ENCODE measurements at places on chromosomes 5 and 9.

DNA sequence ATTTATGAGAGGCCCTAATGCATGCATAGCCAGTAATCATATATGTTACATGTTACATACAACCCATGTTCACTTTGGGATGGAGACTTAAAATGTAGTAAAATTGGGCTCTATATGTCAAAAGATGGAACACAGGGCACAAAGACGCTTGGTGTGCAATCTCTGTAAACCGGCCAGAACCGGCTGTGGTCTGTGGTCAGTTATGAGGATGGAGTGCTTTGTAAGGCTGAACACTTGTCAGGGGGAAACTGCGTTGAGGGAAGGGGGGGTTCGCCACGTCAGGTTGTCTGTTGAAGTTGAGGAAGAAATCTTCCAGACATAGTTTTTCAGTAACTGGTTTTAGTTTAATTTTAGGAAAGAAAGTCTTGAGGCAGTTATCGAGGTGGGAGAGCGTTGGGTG, 2.7 kb upstream of the CKMT2 start:
- no peak for DNase-seq

DNA sequence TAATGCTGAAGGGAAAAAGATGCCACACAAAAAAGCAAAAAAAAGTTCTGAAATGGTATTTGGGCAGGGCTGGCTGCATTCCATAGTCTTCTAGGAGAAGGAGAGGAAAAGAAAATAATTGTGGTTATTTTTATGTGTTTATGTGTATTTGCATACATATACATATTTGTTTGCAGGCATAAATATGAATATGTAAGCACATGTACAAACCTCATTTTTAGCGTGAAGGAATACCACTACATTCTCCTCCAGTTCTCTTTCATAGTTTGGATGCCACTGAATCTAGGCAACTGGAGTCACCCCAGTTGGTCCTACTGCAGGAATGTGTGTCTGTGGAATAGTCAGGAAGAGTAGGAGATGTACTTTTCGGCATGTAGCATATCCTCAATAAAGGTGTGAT, 181.1 kb downstream of the YTHDC2 start:
- DNase-seq = no peak

DNA sequence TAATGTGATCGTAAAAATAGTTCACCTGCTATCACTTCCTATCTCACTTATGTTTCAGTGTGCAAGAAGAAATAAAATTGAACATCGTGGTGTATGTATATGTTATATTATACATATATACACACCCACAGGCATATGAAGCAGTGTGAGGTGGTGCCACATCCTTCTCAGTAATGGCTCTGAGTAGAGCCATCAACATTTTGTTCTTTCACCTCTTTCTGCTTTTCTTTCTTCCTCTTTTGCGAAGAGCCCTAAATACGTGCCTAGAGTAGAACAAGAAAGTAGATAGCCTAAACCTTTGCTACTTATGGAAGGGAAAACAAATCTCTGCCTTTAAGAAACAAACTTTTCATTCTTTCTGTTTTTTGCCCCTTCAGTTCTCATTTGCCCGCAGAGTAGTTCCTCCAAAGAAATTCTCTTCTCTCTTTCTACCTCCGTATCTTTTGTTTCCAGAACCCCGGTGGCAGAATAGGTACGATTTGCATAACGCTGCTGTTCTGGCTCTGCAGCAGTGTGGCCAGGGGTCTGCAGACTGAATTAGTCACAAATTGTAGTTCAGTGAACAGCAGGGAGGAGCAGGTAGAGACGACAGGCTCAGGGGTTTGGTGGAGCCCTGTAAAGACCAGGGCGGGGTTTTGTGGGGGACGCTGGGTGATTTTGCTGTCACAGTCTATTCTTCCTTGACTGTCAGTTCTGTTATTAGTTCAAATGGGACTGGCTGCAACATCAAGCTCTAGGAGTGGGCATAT, 40.5 kb upstream of the PJA2 start:
- no peak for DNase-seq

DNA sequence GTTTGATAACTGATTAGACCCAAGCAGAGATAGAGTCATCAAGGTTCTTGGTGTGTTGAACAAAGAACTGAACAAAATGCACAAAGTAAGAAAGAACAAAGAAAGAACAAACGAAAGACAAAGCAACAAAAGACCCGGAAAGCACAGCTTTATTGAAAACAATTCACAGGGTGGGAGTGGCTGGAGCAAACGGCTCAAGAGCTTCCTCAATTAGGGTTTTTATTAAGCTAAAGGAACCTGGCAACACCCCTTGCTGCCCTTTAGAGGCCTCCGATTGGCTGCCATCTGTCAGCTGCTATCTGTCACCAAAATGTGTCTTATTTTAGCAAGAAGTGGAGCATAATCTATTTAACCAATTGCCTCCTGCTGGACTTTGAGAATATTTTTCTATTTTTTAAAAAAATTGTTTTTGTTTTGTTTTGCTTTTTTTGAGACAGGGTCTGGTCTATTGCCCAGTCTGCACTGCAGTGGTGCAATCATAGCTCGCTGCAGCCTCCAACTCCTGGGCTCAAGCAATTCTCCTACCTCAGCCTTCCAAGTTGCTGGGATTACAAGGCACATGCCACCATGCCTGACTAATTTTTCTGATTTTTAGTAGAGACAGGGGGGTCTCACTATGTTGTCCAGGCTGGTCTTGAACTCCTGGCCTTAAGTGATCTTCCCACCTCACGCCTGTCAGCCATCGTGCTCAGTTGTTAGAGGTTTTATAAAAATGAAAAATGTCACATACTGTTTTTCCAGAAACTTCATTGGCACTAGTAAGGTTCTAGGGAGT, 7.7 kb upstream of the ABO start:
- no peak for DNase-seq

DNA sequence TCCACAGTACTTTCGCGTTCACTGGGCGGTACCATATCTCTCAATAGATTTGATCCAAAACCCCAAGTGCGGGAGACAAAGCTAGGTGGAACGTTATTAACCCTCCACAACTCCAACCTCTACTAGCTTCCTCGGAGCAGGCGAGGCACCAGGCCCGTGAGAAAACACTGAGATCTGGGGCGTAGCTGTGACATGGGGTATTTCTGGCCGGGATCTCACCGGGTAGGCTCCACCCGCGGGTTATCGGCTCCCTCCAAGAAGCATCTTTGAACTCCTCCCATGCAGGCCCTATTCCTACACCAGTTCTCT, 350 bp upstream of the SLC25A46 start:
- no peak for DNase-seq

GRCh38 chr9:13948037-13948436, 365.9 kb downstream of the NFIB start:
- DNase-seq = no peak

DNA sequence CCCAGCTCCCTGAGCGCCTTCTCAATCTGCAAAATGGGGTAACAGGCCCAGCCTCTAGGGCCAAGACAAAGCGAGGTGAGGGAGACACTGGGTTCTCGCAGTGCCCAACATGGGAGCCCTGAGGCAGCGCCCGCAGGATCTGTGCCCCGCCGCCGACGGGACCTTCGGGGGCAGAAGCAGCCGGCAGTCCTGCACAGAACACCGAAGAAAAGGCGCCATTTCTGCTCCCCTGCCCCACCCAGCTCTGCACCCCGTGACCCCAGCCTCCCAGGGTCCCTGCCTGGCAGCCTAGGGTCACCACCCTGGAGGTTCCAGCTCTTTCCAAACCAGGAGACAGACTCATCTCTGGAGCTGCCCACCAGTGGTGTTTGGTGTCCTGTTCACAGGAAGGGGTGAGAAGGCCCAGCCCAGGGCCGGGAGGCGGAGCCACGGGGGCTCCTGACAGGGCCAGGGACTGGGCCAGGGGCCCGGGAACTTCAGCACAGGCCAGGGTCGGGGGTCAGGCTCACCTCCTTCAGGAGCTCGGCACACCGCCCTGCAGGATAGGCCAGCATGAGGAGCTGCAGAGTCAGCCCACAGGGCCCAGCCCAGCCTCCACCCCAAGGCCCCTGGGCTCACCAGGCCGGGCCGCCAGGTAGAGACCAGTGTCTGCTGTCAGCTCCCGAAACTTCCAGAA, 3.3 kb downstream of the LCN8 start:
- no peak for DNase-seq
